Stimulated activated memory B cell treated with anti-CD40 and anti-IgM and Interleukin-4, amounts not matched to agents 10 μg/mL and 1 μg/mL and 100 μg/mL, for 72 hours (primary cell): ENCODE measurements at places on chromosomes 4 and X.
A peak's percentile ranks its signal among the peaks of the same experiment; 100 is the strongest.

DNA sequence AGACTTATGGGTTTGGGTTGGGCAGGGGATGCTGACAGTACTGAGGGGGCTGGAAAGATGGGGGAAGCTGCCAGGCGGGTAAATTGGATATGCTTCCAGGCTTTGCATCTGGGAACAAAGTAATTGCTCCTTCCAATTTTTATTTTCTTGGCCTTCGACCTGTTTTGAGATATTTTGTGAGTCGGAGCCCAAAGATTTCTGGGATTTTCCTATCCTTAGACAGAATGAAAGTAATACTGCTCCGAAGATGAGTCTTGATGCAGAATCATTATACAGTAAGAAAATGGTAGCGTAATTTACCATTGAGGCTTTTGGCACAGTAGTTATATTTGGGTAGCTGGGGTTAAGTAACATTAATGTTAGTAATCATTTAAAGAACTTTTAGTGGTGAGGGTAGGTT is 1.4 kb downstream of the SMARCA5 start:
- H3K27me3 ChIP-seq = no peaks in the 10 kb centered on the region
- peak overlapping the region; percentile 92 for H3K27ac ChIP-seq
- H3K36me3 ChIP-seq = peaks cover 24% of the 10 kb centered on the region
- peak overlapping the region; percentile 93 for H3K4me3 ChIP-seq
- no peak for ATAC-seq
- peaks cover 48% of the 10 kb centered on the region for H3K4me1 ChIP-seq

- H3K36me3 ChIP-seq = no peaks in the 10 kb centered on the region
- no peak for ATAC-seq
- peaks cover 6% of the 10 kb centered on the region for H3K4me1 ChIP-seq
- no peak overlapping the region for H3K27ac ChIP-seq
- H3K4me3 ChIP-seq = peak overlapping the region; percentile 39
Observed at GRCh38 chrX:78997870-78998558, 52.8 kb downstream of the P2RY10 start.

DNA sequence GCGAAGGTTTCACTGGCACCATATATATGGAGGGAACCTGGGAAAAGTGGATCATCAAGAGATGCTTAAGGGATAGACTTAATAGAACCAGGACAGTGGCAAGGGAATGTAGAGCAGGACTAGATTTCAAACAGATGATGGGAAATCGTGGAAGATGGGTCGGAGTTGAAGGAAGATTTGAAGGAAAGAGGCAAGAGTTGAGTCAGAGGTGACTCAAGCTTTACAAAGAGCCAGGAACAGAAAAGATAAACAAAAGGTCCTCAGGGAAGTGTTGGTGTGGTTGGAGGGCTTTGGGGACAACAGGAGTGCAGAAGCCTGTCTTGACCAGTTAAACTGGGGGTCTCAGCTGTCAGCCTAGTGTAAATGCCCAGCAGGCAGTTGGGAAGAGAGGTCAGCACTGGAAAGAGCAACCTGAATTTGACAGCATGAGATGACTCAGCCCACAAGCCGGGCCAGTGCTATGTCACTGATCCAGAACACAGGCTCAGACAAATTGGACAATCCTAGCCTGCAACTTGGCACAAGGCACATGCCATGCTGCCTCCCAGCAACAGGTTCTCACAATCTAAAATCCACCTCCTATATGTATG is 230.5 kb downstream of the IDS start:
- no peak overlapping the region for H3K27ac ChIP-seq
- ATAC-seq = no peak
- no peak overlapping the region for H3K4me3 ChIP-seq

- peak; percentile 47 for ATAC-seq
- H3K4me3 ChIP-seq = no peak overlapping the region
- no peak overlapping the region for H3K27ac ChIP-seq
- H3K27me3 ChIP-seq = no peaks in the 10 kb centered on the region
- peaks cover 4% of the 10 kb centered on the region for H3K4me1 ChIP-seq
Observed at GRCh38 chrX:148310426-148311165, 189.8 kb upstream of the AFF2 start.

DNA sequence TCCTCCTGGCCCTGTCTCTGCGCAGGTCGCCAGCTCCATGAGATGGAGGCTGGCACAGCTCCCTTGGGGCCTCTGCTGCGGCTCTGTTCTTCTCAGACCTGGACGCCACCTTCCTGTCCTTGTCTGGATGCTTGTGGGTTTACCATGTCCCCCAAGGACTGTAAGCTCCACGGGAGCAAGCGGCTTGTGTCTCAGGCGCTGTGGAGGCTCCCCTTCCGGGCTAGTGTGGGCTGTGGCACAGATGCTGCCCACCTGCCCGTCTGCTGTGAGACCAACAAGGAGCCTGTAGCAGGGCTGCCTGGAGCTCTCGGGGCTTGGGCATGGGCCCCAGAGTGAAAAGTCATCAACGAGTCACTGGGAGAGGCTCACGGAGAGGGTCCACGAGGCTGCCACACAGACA is 25.2 kb downstream of the NAT8L start:
- no peak for ATAC-seq
- peaks cover 23% of the 10 kb centered on the region for H3K27me3 ChIP-seq
- H3K36me3 ChIP-seq = no peaks in the 10 kb centered on the region
- H3K27ac ChIP-seq = no peak overlapping the region

GRCh38 chr4:11605597-11605996 is 176.9 kb upstream of the HS3ST1 start:
- H3K36me3 ChIP-seq = no peaks in the 10 kb centered on the region
- ATAC-seq = no peak
- no peaks in the 10 kb centered on the region for H3K27me3 ChIP-seq
- no peak overlapping the region for H3K27ac ChIP-seq

DNA sequence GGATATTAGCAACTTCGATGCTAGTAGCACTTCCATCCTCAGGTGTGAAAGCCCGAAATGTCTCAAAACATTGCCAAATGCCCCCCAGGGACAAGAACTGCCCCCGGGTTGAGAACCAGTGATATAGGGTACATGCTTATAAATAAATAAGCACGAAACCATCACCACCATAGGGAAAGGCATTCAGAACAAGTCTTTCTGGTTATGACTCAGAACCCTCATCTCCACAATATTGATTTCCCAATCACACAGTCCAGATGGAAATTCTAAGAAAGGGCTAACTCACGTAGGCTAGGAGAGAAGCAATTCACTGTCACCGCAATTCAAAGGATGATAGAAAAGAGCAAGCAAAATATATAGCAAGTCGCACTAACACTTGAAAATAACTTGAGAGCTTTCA is 84.8 kb downstream of the ANOS1 start:
- no peaks in the 10 kb centered on the region for H3K4me1 ChIP-seq
- no peaks in the 10 kb centered on the region for H3K27me3 ChIP-seq
- H3K27ac ChIP-seq = no peak overlapping the region
- no peak overlapping the region for H3K4me3 ChIP-seq
- ATAC-seq = no peak
